ENCODE measurements at places on chromosomes 4 and X.

DNA sequence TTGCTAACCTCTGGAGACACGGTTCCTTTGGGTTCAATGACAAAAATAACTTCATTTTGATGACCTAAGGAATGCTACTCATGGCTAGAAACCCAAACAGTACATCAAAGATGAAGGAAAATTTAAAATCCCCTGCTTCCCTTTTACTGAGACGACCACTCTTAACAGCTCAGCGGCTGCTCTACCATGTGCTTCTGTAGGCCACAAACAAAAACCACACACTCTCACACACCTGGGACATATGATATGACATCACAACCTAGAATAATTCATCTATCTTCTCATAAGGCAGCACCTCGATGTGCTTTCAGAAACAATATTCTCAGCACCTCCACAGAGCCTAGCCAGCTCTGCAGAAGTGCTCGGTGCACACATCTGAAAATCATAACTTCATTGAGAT, 34.7 kb downstream of the ABLIM2 start:
- ATAC-seq, result no peak

DNA sequence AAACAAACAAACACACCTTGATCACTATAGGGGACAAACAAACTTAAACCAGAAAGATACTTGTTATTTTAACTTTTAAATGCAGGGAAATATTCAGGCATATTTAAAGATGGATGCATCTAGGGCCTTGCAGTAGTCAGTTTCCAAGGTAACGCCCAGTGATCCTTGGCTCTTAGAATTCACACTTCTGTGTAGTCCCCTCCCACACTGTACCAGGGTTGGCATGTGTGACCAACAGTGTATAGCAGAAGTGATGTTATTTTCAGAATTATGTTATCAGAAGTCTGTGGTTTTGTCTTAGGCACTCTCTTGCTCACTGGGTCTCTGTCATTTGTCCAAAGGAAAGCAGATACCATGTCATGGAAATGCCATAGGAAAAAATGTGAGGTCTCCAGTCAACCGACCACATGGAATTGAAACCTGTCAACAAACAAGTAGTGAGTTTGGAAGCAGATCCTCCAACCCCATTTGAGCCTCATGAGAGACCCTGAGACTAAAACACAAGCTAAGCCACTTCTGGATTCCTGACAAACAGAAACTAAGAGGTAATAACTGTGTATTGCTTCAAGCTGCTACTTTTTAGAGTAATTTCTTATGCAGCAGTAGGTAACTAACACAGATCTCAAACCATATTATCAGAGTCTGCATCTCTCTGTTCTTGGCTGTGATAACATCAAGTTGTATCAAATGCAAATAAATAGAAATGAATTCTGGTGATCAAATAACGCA, 670.3 kb downstream of the KCTD8 start:
- no peak for ATAC-seq

DNA sequence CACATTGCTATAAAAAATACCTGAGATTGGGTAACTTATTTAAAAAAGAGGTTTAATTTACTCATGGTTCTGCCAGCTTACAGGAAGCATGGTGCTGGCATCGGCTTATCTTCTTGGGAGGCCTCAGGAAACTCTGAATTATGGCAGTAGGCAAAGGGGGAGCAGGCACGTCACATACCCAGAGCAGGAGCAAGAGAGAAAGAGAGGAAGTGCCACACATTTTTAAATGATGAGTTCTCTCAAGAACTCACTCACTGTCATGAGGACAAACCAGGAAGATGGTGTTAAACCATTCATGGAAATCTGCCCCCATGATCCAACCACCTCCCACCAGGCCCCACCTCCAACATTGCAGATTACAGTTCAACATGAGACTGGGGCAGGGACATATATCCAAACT, 10.0 kb upstream of the AFF1 start:
- ATAC-seq, result no peak

GRCh38 chr4:104416725-104417356, 77.9 kb downstream of the CXXC4 start:
- ATAC-seq, result no peak

- no peak for ATAC-seq
Measured at GRCh38 chr4:80189956-80190677, 7.2 kb upstream of the PRDM8 start.

DNA sequence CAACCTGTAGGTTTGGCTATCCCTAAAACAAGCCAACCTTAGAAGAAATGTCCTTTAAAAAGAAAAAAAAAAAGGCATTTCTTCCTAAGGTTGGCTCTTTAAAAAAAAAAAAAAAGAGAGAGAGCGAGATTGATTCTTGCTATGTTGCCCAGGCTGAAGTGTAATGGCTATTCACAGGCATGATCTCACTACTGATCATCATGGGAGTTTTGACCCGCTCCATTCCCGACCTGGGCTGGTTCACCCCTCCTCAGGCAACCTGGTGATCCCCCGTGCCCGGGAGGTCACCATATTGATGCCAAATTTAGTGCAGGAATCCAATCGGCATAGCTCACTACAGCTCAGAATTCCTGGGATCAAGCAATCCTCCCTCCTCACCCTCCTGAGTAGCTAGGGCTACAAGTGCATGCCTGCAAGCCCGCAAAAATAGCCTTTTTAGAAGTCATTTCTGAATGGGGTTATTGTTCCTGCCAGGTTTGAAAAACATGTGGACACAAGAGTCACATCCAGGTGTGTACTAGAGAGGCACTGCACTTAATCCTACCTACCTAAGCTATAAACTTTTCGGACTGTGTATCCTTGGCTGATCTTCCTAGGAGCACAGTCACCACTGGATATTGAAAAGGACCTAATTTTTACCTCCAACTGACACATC, 61.4 kb upstream of the ZCCHC13 start:
- no peak for ATAC-seq

DNA sequence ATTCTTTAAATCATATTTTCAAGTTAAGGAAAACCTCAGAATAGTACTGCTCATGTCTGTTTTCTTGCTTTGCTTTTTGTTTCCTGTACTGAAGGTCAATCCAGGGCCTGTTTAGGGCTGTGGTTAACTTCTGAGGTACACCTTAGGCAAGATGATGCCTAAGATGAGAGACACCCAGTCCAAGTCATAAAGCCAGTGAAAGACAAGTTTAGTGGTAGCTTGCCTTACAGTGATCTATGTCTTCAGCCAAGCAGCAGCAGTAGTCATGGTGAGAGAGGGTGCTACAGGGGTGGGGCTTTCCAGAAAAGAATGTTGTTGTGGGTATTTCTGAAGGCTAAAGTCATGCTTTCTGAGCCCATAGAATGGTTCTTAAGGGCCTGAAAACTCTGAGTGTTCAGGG, 173.7 kb downstream of the VSIG4 start:
- ATAC-seq, result peak; percentile 79

DNA sequence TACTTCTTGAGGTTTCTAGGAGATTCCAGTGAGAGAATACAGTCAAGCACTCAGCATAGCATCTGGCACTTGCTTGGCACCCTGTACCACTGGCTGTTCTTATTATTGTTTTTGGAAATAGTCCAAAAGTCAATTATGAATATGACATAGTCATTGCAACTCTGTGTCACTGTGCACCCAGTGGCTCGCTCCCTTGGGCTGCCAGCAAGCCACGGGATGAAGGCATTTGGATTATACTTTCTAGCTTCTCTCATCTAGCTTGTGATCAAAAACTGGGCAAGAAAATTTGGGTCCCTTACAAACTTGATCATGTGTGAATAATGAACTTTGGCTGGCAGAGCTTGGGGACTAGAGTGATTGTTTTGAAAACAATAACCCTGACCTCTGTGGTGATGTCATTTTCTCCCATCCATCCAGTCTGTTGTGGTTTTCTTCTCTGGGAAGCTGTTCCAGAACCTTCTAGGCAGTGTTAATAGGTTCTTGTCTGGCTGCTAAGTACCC, 32.7 kb upstream of the LIMCH1 start:
- no peak for ATAC-seq

- ATAC-seq, result no peak
Measured at GRCh38 chrX:153477364-153477857, 7.0 kb upstream of the HAUS7 start.

- no peak for ATAC-seq
Measured at GRCh38 chr4:244471-244870, 60.8 kb downstream of the ZNF732 start.

- no peak for ATAC-seq
Measured at GRCh38 chr4:81307991-81308390, 93.0 kb upstream of the PRKG2 start.

DNA sequence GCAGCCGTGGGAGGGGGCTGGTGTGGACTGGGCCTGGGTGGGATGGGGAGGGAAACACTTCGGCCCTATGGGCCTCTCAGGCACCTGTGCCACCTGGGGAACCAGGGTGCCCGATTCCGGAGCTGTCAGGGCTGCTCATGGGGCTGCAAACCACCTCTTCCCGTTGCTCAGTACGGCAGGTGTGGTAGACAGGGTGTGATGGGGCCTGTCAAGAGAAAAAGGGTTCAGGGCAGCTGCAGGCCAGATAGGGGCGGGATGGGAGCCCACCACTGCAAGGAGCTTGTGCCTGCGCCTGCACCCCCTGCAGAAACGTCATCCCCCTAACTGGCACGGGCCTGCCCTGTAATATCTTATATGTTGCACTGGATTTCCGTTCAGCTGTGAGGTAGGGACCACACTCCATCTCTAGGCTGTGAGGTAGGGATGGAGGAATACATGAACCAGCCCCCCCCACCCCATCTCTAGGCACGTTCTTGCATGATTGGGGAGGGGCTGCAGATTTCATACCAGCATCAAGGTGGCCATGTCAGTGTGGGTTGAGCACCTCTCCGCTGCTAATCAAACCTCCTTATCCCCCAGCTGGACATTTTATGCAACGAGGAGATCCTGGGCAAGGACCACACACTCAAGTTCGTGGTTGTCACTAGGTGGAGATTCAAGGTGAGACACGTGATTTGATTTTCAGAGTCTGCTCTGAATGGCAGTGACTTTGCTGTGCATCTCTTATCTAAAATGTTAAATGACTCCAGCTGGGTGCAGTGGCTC, 59.0 kb downstream of the PCGF3 start:
- no peak for ATAC-seq

DNA sequence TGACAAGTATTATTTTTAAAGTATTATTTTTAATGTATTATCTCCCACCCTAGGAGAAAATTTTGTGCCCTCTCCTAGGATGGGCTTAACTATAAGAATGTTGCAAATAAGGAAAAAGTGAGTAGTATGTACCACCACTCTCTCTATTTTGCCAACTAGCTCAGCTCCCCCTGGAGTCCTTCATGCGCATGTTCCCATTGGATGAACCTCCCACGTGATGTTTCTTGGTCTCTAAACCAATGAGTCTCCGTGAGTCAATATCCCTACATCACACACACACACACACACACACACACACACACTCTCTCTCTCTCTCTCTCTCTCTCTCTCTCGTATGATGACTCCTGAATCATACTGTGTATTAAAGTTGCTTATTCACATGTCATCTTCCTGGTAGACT, 129.7 kb upstream of the ZFP42 start:
- ATAC-seq, result no peak

DNA sequence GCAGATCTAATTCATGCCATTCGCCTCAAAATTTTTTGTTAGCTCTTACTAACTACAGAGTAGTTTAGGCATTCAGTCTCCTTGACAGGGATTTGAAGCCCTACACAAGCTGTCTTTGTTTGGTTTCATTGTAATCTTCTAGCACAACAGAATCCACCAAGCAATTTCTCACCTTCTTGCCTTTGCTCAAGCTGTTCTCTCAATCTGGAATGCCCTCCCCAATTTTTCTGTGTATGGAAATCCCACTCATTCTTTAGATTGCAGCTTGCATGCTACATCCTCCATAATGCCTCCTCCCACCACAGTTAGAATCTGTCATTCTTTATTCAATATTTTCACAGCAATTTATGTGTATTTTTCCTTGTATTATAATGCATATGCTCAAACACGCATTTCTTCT, 63.7 kb downstream of the C4orf51 start:
- no peak for ATAC-seq

GRCh38 chr4:112942077-112942476, 107.4 kb upstream of the ANK2 start:
- ATAC-seq, result no peak

- ATAC-seq, result no peak
Measured at GRCh38 chr4:42360256-42360669, 37.0 kb upstream of the SHISA3 start.

DNA sequence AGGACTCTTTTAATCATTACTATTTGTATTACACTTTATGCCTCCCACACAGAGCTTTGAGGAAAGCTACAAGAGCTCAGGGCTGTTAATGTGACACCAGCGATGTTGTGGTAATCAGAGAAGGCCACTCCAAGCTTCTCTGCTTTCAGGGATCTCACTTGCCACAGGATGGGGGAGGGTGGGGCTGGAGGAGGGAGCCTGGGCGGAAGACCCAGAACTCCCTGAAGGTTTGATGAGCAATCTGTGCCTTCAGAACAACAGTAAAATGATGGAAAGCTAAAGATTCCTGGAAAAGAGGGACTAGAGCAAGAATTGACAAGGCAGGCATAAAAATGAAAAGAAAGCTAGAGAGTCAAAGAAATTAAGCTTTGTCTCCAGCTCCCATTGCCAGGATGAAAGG, 75.6 kb downstream of the MAML3 start:
- no peak for ATAC-seq

DNA sequence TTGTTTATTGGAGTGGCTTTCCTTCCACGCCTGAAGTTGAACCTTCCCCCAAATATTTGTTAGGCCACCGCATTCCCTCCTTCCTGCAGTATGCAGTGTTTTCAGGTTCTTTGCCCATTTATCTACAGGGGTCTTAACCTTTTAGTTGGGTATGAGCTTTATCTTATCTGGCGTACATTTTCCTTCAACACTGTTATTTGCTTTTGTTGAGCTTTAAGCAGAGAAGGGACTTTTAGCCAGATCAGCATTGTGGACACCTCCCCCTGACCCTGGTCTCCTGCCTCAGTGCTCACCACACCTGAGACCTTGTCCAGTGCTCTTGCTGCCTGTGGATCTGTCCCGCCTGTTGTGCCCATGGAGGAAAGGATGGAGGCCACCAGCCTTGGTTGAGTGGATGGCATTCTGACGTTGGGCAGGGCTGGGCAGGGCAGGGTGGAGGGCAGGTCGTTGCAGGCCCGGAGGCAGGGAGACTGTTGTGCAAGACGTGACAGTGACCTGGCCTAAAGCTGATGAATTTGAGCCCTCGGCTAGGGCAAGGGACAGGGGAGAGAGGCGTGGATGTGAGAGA, 998 bp upstream of the DUSP9 start:
- ATAC-seq, result no peak

DNA sequence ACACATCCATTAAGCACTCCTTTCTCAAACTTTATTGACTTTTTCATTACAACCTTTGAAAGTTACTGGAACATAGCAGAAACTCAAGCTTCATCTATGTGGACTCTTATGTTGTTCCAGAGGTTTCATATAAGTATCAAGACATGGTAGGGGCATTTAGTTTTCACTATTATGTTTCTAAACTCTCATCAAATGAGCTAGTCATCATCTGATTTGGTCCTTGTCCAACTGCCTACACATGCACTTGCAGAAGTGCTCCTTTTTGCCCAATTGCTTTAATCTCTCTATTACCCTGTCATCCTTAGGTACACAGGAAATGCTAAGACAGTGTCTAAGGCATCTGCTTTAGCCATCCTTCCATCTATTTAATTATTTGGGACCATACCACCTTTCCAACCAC, 42.2 kb upstream of the EPGN start:
- ATAC-seq, result no peak
